ENCODE measurements at places on chromosomes 11 and 22.

DNA sequence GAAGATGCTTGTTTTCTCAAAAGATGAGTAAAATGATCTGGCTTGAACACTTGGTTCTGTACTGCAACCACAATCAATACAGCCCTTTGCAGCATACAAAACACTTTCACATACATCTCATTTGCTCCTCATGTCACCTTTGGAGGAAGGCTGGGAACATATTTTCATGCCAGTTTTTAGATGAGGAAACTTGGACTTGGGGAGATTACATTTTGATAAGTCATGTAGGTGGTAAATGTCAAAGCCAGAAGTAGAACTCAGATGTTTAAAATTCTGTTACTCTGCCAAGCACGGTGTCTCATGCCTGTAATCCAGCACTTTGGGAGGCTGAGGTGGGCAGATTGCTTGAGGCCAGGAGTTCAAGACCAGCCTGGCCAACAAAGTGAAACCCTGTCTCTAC lies 121.8 kb downstream of the MICAL2 start:
- no peak for DNase-seq

GRCh38 chr11:95486979-95487378 lies 256.0 kb upstream of the SESN3 start:
- no peak for DNase-seq

DNA sequence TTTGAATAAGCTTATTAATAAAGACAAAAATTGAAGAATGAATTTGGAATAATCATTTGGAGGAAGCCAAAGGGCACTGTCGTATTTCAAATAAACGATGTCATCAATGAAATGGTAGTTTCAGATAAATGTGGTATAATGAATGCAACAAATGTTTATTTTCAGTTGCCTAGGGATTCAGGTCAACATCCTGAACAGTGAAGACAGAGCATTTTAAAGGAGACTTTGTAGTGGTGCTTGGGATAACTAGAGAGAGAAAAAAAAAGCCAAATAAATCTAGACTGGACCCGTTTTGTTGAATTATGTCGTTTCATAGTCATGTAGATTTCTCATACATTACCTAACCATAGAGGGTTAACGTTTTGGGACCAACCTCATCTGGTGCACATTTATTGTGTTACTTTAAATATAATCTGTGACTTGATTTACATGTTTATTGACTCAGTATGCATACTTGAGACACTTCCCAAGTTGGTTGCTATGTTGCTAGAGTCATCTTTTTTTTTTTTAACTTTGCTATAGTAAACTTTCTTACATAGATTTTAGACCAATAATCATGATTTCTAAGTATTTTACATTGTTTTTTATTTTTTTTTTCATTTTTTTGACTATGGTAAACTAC lies 111.1 kb downstream of the NCAM1 start:
- DNase-seq, result no peak

GRCh38 chr22:47781427-47782111 lies 1019.1 kb downstream of the TBC1D22A start:
- no peak for DNase-seq

GRCh38 chr11:26027887-26028286 lies 304.0 kb upstream of the ANO3 start:
- no peak for DNase-seq

- no peak for DNase-seq
Observed at GRCh38 chr22:46065691-46066454, 84.5 kb upstream of the PPARA start.

- no peak for DNase-seq
Observed at GRCh38 chr11:35483131-35483820, 42.1 kb downstream of the PAMR1 start.

DNA sequence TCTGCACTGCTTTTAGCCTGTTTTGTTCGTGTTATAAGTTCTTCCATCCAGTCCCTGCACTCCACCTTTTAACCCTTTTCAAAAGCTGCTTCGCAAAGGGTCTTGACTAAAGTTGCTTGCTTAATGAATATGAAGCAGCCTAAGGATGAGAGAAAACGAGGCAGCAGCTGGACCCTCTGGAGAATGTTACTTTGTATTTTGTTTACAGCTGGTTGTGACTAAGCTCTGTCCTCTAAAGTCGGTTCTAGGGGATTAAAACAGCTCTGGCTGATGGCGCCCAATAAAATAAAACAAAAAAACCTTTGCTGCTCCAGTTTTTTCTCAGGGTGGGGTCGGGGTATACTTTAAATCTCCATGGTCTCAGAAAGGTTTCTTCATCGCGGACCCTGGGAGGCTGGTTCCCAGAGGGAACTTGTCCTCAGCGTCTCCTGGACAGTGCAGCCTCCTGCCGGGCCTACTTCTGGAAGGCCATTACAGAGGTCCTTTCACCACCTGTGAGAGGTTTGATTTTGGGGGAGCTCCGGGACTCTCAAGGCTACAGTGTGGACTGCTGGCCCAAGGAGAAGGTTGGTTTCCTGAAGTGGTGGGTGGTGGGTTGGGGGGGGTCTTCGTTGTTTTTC lies 836 bp upstream of the RBM4 start:
- DNase-seq, result no peak

DNA sequence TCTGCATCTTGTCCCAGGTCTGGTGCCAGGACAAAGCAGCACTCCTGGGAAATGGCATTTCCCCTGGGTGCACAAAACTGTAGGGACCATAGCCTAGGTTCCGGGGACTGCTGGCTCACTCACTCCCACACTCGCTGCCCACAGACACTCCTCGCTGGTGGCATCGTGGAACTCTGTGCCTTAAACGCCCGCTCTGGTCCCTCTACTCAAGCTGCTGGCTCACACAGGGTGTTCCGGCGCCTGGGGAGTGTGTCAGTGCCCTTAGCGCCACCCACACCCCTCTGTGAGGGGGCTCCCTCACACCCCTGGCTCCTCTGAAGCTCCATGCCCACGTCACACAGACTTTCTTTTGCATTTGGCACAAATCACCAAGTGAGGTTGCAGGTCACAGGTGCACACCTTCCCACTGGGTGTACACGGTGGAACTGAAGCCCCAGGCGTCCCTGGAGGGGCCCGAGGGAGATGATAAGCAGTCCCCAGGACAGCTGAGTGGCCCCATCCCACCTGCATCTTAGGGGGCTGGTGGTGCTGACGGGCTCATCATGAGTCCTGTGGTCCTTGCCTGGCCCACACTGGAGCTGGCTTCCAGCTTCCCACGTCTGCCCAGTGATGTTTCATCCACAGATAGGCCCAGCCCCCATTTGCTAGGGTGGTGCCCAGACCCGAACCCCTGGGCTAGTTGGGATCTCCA lies 23.2 kb upstream of the DGCR8 start:
- DNase-seq, result no peak

- no peak for DNase-seq
Observed at GRCh38 chr11:68009391-68010089, 587 bp upstream of the ALDH3B1 start.

GRCh38 chr11:46057489-46057888 lies 63.8 kb downstream of the PHF21A start:
- DNase-seq, result no peak

- no peak for DNase-seq
Observed at GRCh38 chr11:20599221-20600019, at the start of gene SLC6A5. TSS of gene SLC6A5 (plus strand) at chr11:20599608. CDS start at chr11:20599673, 65 bp downstream.

- DNase-seq, result no peak
Observed at GRCh38 chr11:87425943-87426342, 388.2 kb downstream of the TMEM135 start.

DNA sequence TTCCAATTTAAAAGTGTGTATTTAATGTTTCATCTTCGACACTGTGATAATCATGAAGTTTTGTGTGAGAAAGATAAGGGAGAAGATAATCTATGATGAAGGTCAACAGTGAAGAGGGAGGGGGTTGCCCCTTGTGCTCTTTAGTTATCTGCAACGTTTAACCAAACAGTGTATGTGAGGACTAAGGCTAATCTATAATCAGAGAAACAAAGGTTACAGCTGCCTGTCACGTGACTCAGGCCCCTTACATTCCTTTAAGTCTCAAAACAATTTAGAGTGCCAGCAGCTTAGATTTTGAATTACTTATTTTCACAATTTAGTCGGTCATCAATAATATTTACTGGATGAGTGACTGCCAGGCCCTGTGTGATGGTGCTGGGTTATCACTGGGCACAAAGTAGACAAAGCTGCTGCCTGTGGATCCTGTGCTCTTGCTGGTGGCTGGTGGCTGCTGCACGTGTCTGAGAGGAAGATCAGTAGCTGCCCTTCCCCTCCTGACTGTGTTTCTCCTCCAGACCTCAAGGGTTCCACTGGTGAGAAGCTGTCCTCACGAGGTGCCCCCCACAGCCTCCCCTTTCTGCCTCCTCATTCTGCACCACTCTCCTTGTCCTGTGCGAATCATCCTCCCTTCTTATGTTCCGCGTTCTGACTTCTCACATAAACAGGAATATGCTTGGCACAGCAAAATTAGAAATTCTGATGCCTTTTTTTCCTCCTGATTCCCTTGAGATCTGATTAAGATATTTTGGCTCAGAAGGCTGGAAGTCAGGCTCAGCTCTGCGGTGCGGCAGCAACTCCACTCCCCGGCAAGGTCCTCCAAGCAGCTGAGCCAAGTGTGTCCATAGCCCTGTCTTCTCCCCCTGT lies 331.1 kb upstream of the B3GAT1 start:
- DNase-seq, result no peak

Data from NK-92 treated with Interleukin-12 subunit alpha and Interleukin-12 subunit beta, amount 100 ng/mL, for 24 hours (cell line).